ENCODE measurements at places on chromosomes 1 and 21.

GRCh38 chr1:3170561-3171453 is 101.8 kb downstream of the PRDM16 start:
- DNase-seq = no peak

- no peak for DNase-seq
Measured at GRCh38 chr1:157278383-157279137, 140.4 kb upstream of the ETV3 start.

GRCh38 chr1:213423041-213423440 is 372.0 kb downstream of the RPS6KC1 start:
- no peak for DNase-seq

DNA sequence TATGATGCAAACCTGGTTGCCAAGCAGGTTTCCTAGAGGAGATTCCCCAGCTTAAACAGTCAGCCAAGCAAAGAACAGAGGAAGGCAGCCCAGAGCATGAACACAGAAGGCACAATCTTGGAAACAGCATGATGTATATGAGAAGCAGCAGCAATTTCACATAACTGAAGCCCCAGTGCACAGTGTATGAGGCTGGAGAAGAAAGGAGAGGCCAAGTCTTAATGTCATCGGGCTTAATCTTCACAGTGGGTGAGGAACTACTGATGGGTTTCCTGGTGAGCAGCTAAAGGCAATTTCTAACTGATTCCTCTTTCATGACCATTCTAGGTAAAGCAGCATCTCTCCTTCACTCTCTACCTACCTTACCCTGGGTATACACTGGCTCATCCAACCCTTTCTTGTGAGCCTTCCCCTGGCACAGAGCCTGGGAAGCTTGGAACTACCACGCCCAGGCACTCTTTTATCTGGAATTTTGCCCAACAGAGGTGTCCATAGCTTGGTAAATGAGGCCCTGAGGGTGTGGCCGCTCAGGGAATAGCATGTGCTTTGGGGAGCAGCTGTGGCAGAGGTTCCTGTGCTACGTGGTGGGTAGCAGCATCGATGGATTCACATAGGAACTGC is 22.0 kb downstream of the FYB2 start:
- no peak for DNase-seq

DNA sequence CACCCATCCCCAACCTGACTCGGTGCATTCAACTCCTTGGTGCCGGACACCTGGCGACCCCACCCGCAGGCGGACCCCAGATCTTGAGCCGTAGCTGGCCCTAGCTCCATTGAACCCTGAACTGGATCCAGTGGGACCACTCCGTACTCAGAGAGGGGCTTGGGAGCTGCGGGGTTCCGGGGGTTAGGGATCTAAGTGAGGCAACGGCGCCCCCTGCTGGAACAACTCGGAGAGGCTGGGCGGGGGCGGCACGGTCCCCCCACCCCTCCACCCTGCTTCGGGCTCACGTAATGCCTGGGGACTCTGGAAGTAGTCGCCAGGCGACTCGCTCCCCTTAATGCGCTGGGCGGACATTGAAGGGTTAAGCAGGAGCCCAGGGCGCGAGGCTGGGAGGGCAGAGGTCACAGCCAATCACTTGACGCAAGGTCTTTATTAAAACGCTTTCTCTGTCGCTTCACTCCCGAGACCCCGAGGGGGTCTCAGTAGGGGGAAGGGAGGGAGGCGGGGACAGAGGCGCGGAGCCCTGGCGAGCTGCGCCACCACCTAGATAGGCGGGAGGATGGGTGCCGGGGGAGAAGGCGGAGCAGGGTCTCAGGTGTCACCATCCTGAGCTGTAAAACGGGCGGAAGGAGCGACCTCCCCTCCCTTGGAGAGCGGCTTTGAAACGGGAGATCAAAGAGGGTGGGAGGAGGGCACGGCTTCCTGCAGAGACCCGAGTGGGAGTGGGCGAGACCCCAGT is 704 bp upstream of the CRABP2 start:
- DNase-seq = peak; percentile 78

- no peak for DNase-seq
Measured at GRCh38 chr1:244022311-244022710, 28.8 kb upstream of the ZBTB18 start.

- no peak for DNase-seq
Measured at GRCh38 chr1:12521096-12521495, 96.9 kb downstream of the DHRS3 start.

DNA sequence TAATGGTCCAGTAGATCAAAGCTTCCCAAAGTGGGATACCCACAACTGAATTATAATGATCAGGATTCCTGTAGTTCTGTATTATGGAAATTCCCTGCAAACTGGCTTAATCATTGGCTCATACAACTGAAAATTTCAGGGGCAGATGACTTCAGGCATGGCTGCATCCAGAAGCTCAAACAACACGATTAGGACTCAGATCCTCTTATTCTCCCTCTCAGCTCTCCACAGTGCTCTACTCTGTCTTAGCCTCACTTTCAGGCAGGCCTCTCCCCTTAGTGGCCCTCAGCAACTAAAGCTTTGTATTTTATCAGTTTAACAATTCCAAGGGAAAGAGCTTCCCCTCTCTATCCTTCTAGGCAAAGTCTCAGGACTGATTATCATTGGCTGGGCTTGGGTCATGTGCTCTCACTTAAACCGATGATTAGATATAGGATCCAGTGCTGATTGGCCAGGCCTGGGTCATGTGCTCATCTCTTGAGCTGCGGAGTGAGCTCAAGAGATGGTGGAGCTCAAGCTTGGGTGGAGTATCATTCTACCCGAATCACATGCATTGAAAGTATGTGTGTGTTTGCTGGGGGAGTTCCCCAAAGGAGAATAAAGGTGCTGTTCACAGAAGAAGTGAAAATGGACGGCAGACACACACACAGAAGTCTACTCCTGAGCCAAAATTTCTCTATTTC is 57.9 kb upstream of the RUNX3 start:
- DNase-seq = no peak

GRCh38 chr1:44408212-44408582 is 3.1 kb downstream of the RNF220 start:
- DNase-seq = no peak

DNA sequence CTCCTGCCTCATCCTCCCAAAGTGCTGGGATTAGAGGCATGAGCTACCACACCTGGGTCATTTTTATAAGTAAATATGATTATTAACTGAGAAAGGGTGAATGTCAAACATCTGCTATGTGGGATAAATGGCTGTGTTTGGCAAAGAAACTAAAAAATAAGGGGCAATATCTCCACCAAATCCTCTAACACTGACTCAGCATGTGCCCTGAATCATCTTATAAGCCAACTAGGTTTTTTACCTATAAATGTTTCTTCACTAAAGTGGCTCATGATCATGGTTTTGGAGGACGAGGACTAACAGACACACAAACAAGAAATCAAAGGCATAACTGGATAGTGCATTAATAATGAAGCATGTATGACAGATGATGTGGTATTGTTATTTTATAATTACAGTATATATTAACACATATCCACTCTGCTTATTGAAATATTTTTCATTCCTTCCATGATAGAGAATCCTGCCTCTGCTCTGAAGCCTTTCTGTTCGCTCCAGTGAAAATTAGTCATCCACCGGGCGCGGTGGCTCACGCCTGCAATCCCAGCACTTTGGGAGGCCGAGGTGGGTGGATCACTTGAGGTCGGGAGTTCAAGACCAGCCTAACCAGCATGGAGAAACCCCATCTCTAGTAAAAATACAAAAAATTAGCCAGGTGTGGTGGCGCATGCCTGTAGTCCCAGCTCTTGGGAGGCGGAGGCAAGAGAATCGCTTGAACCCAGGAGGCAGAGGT is 11.7 kb upstream of the ARHGAP29 start:
- no peak for DNase-seq

GRCh38 chr1:165874643-165875042 is 47.2 kb downstream of the UCK2 start:
- DNase-seq = no peak

GRCh38 chr1:201348211-201348566 is 29.3 kb downstream of the TNNT2 start:
- DNase-seq = no peak

DNA sequence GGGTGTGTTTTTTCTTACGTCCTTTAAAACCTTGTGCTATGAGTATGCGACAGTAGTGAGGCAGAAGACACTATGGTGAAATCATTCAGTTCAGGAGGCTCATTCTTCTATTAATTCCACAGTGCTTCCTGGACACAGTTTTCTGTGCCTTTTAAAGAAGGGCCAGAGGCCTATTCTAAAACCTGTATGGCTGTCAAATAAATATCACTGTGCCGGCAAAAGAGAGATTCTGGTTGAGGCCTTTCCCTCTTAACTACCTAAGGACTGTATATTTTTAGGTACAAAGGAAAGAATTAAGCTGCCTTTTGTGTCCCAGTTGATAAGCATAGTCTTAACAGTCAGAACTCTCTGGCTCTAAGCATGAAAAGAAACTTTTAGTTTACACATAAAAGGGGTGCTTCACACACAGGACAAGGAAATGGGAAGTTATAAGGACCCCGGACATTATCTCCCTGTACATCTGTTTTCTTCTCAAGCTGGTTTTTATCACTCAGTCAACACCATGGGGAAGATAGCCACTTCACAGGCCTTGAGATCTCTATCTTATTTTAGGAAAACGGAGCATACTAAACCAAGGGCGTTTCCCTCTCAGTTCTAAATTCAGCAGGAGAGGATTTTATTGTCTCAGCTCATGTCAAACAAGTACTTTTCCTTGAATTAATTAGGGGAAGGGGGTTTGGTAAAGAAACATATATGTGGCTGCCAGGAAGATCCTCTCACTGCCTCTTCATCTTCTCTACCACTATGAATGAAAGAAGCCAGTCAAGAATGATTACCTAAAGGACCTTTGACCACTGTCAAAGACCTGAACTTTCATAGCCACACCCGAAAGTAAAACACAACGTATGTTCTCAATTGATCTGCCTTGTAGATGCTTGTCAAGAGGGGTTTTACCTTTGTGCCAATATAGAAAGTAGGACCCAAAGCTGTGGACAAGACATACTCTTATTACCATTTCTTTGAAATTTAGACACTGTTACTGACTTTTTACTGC is 71.4 kb upstream of the HSPA13 start:
- no peak for DNase-seq

GRCh38 chr1:5711956-5712645 is 280.1 kb downstream of the NPHP4 start:
- DNase-seq = no peak
